ENCODE measurements at places on chromosomes 7 and 10.

GRCh38 chr10:120755771-120756170 is 95.4 kb upstream of the WDR11 start:
- no peak for DNase-seq

DNA sequence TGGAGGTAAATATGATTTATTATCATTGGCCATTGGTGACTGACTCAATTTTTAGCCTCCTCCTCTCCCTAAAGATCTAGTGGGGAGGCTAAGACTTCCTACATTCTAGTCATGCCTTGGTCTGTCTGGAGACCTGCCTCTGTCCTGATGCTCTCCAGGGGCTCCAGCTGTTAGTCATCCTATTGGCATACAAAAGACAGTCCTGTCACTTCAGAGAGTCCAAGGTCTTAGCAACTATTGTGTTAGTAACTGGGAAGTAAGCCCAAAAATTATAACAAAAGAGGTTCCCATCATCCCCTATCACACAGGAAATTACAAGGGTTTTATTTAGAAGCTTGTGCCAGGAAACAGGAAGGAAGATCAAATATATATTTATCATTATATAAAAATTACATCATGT is 400.6 kb upstream of the VSTM2A start:
- no peak for DNase-seq

GRCh38 chr7:98569691-98570337 is 47.3 kb upstream of the NPTX2 start:
- DNase-seq: no peak

DNA sequence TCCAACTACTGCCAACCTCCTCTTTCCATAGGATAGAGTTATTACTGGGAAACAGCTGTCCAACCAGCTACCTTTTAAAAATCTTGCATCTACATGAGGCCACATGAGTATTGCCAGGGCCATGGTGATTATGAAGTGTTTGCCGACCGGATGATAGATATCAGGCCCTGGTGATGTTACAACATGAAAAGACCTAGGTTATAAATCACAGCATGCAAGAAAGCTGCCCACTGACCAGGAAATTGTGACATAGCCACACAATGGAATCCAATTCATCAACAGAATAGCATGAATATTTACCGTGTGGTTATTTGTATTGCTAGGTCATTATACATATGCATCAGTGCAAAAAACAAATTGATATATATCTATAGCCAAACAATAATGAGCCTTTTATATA is 517.0 kb downstream of the INHBA start:
- DNase-seq: no peak

Measured in activated CD4-positive, alpha-beta T cell treated with anti-CD3 and anti-CD28 coated beads for 24 hours (primary cell).